ENCODE measurements at places on chromosomes 2 and 18.

- DNase-seq, result no peak
Measured at GRCh38 chr2:23485261-23485660, 100.3 kb downstream of the KLHL29 start.

- DNase-seq, result peak; percentile 59
Measured at GRCh38 chr18:26458526-26459232, 89.7 kb downstream of the KCTD1 start.

DNA sequence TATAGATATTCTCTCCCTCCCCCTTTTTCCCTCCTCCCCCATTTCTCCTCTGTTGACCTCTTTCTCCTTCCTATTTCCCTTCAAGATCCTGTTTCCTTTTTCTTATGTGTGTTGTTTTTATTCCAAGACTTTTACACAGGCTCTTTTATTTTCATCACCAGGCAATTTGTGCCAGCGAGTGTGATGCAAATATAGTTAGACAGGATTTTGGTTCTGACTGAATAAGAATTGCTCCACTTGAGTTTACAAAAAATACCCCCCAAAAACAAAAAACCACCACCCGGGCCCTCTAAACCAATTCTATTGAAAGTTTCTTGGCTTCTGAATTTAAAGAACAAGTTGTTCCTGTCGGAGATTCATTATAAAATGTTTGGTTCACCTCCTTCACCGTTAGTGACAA is 50.9 kb upstream of the MAPK4 start:
- no peak for DNase-seq

DNA sequence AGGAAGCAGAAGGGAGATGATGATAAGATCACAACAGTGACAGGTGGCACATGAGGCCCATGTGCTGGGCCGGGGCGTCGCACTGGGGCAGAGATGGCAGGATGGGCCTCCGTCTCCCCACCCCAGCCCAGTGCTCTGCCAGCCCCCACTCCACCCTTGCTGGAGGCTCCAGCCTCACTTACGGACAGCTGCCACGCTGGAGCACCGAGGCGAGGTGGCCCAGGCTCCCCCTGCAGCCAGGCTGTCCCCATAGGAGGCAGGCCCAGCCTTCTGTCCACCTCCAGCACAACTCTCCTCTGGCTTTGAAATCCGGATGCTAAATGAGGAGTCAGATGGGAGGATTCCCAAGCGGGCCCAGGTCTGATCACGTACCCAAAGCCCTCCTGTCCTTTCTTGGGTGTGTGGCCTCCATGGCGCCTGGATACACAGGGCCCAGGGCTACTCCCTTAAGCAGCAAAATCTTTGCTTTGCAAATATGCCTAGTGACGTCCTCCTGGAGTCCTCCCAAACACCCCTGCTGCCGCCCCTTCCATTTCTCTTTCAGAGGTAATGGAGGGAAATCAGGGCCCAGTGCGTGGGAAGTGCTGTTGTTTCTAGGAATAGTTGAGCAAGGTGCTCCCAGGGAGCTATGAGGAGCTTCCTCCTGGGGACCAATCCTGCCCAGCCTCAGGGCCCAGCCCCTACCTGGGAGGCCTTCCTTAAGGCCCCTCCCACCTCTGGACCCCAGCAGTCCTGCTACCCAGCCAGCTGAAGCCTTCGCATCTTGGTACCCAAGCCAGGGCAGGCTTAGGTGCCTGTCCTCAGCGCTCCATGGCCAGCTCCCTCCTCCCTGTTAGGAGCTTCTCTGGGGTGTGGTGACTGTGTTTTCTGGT is 170.4 kb upstream of the MYCN start:
- DNase-seq, result no peak

DNA sequence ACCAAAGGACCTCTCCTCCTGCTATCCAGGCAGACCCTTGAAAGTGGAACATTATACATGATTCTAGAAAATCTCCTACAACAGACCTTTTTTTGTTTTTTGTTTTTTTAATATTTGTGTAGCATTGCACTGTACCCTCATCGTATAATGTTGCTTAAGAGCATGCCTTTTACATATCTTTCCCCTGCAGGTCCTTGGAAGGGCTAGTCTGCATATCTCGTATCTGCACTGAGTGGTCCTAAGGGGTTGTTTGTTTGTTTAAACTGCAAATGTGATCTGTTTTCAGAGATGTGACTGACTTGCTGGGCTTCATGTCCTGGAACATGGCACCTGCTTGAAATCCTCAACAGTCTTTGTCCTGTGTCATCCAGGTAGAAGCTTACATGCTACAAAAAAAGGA is 204.1 kb downstream of the FAM210A start:
- DNase-seq, result no peak

DNA sequence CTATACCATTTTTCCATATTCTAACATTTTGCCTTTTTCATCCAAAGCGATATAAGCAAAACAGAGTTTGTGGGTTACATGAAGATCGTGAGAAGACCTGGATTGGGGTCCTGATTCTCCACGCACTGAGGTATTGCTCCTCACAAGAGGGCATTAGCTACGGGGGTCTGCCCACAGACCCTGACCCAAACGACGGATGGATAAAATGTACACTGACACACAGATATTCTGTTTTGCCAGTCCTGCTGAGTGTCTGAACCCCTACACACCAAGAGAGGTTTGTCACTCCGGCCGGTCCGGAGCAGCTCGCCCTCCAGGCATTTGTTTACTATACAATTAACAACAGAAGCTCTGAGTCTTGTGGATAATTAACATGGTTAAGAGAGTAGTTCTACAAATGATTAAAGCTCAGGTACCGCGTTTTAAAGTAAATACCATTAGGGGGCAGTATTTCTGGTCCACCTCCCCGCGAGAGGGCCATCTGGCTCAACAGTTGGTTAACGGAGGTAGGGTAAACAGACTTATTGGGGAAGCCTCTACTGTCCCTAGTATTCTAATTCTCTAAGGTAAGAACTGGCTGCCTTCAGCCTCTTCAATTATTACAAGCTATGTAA is 28.4 kb downstream of the SCYGR8 start:
- DNase-seq, result no peak

DNA sequence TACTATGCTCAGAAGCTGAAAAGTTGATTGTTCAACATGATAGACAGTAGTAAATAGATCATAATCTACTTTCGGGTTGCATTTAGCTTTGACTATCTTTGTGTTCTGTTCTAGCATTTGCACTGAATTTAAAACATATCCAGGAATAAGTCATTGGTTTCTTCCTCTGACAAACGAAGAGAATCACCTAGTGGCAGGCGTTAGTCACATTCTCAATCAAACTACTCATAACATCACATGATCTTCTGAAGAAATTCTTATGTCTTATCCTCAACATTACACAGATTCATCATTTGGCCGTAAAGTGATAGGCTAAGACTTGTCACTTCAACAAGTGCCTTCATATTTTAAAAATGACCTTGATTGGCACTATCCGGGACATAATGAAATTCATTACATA is 63.6 kb upstream of the TTC21B start:
- peak; percentile 11 for DNase-seq

DNA sequence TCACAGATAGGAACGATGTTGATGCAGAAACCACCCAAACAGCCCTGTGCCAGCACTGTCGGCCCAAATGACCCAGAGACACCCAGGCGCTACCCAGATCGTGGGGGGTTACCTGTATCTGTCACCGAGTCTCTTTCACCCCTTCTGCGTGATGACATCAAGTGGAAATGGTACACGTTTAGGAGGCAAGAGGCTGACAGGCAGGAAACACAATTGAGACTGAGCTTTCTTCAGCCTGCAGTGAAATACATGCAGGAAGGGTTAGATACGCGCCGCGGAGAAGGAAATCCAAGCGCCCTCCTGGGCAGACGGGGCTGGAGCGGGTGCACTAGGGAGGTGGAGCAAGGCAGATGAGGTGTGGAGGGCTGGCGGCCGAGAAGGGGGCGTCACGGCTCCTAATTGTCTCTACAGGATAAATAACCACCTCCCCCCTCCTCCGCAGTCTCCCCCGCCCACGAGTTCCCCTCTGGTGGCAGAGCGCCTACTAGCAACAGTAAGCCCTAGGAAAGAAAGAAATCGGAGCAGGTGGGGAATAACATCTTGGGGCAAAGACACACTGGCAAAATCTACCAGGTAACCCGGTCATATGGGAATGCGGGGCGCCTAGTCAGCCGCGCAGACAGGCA is at the start of gene RNF152:
Gene RNF152 (minus strand): TSS at position 325 of the 626 bp plus-strand sequence. CDS start 76,544 bp downstream, outside the sequence.
- no peak for DNase-seq

- DNase-seq, result no peak
Measured at GRCh38 chr2:109531221-109531620, 82.5 kb downstream of the SEPTIN10 start.

- DNase-seq, result no peak
Measured at GRCh38 chr2:160478660-160479059, 14.9 kb downstream of the RBMS1 start.

Measured in LHCN-M2 (cell line).